ENCODE measurements at places on chromosomes 13 and 19.

DNA sequence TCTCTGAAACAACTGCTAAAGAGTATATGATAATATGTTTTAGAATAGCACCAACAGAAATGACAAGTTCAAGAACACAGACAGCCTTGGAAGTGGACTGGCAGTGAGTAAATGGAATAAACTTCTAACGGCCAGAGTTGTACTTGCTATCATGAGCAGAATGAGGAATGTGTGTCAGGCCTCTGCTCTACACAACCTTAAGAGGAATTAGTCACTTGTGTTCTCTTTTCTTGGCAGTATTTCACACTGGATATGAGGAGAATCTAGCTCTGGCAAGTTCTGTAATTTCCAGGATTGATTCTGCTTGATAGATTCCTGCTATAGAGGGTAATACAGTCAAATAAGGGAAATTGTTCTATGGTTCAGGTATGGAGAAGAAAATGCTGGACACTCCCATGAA lies 757.3 kb downstream of the EFNB2 start:
- DNase-seq, result no peak

GRCh38 chr13:100349594-100349993 lies 239.0 kb downstream of the GGACT start:
- DNase-seq, result no peak

GRCh38 chr19:50537306-50537685 lies 23.6 kb upstream of the ASPDH start:
- DNase-seq, result no peak

- DNase-seq, result no peak
Measured at GRCh38 chr19:39987596-39987995, 9.3 kb upstream of the ZNF546 start.

GRCh38 chr13:91988331-91988730 lies 589.9 kb downstream of the GPC5 start:
- DNase-seq, result no peak

GRCh38 chr19:23415561-23416191 lies 20.4 kb upstream of the ZNF91 start:
- no peak for DNase-seq

Data from CD4-positive, alpha-beta T cell treated with Interleukin-15 for 1 hour (primary cell).